ENCODE measurements at places on chromosomes 7 and 10.

DNA sequence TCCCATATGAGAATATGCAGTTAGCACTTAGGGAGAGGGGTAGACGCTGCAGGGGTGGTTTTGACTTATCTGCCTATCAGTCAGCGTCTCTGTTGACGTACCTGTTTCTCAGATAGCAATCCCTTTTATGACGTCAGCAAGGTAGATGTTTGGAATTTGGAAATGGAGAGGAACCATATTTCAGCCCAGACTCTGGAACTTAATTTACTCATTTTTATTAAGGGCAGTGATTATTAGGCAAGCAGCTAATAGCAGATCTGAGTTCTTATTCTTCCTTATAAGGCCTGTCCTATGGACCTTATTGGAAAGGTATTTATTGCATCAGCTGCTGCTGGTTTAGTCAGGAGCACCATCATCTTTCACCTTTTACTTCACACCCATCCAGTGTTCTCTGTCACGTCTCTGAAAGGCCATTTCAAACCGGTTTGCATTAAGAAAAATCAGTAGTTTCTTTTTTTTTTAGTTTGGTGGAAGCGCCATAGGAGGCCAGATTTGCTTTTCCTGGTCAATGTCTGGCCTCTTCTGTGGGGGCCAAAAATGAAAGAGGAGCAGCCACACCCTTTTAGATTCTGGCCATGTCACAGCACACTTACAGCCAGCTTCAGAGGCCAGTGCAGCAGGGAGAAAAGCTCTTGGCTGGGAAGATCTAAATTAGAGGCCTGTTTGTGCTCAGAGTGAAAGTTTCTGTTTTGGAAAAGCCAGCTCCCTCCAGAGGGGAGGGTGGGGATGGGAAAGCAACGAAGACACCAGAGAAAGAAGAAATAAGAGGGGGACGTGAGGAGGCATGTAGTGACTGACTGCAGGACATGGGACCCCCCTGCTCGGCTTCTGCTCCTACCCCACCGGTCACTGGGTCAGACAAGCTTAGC is 146.3 kb downstream of the TCF7L2 start:
- no peaks in the 10 kb centered on the region for H3K27me3 ChIP-seq
- no peaks in the 10 kb centered on the region for H3K36me3 ChIP-seq

GRCh38 chr7:42070068-42070467 is 166.9 kb downstream of the GLI3 start:
- H3K4me3 ChIP-seq: no peak overlapping the region
- H3K4me1 ChIP-seq: no peaks in the 10 kb centered on the region
- H3K27me3 ChIP-seq: no peaks in the 10 kb centered on the region
- H3K36me3 ChIP-seq: no peaks in the 10 kb centered on the region
- DNase-seq: no peak

- H3K27ac ChIP-seq: no peak overlapping the region
- no peaks in the 10 kb centered on the region for H3K27me3 ChIP-seq
- H3K4me3 ChIP-seq: no peak overlapping the region
- peaks cover 28% of the 10 kb centered on the region for H3K4me1 ChIP-seq
These were observed 42.7 kb downstream of the PLAU start for GRCh38 chr10:73953665-73954064.

DNA sequence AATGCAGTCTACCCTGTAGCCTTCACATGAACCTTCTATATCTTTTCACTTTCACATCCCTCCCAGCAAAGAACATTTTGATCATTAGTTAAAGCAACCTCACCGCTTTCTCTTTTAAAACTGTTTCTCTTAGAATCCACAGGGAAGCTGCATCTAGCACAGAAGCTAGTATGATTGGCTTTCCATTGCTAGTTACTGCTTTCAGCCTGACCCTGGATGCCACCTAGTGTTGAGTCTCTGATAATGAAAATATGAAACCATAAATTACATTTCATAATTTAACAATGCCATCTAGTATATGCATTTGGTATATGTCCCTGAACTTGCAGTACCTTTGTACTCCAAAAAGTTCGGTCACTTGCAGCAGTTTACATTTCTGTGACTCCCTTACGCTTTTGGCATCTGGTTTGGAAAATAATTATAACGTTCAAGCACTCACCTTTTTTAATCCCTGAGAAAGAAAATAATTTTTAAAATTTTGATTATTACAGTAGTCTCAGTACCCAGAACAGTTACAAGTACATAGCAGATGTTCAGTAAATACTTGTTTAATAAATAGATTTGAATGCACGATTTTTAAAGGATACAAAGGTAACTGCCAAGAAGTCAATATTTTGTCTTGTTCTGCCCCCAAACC is 22.7 kb downstream of the CISD1 start:
- no peak for DNase-seq
- no peaks in the 10 kb centered on the region for H3K27me3 ChIP-seq
- H3K36me3 ChIP-seq: no peaks in the 10 kb centered on the region
- no peaks in the 10 kb centered on the region for H3K4me1 ChIP-seq

DNA sequence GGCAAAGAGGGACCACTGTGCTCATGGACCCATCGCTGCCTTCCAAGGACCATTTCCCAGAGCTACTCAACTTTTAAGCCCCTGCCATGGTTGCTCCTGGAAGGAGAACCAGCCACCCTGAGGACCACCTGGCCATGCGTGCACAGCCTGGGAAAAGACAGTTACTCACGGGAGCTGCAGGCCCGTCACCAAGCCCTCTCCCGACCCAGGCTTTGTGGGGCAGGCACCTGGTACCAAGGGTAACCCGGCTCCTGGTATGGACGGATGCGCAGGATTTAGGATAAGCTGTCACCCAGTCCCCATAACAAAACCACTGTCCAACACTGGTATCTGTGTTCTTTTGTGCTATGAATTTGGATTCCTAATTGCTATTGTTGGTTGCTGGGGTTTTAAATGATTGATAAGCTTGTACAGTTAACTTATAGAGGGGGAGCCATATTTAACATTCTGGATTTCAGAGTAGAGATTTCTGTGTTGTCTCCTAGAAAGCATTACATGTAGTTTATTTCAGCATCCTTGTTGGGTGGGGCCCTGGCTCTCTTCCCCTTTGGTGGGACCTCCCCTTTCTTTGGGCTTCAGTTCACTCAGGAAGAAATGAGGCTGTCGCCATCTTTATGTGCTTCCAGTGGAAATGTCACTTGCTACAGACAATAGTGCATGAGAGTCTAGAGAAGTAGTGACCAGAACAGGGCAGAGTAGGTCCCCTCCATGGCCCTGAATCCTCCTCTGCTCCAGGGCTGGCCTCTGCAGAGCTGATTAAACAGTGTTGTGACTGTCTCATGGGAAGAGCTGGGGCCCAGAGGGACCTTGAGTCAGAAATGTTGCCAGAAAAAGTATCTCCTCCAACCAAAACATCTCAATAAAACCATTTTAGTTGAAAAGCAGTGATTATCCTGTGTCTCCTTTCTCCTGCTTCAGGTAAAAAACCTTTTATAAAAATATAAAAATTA is 19.4 kb downstream of the LAT2 start:
- 0 out of 2 replicates have a peak overlapping the region, but pooled peaks have one; percentile 30 for H3K4me3 ChIP-seq
- no peaks in the 10 kb centered on the region for H3K27me3 ChIP-seq
- peak overlapping the region; percentile 77 for H3K27ac ChIP-seq
- H3K4me1 ChIP-seq: peaks cover 42% of the 10 kb centered on the region

- DNase-seq: no peak
- no peaks in the 10 kb centered on the region for H3K4me1 ChIP-seq
- H3K4me3 ChIP-seq: no peak overlapping the region
- no peaks in the 10 kb centered on the region for H3K27me3 ChIP-seq
- no peaks in the 10 kb centered on the region for H3K36me3 ChIP-seq
These were observed 10.0 kb upstream of the ABI1 start for GRCh38 chr10:26870766-26871165.

DNA sequence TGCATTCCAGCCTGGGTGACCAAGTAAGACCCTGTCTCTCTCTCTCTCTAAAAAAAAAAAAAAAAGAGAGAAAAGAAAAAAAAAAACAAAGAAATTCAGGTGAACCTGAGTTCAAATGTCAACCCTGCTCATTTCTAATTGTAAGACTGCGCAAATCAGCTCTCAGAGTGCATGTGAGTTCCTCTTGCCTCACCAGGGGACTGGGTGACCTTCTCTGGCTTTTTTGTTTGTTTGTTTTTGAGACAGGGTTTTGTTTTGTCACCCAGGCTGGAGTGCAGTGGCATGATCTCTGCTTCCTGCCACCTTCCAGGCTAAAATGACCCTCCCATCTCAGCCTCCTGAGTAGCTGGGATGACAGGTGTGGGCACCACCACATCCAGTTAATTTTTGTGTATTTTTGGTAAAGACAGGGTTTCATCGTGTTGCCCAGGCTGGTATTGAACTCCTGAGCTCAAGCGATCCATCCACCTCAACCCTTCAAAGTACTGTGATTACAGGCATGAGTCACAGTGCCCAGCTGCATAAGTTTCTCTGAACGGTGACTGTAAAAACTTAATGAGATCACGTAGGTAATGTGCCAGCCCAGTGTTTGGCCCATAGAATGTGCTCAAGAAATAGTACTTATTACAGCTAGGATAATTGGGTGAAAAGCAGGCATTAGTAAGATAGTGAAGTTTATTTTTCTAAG is 45.3 kb upstream of the BAMBI start:
- no peak overlapping the region for H3K27ac ChIP-seq
- no peaks in the 10 kb centered on the region for H3K4me1 ChIP-seq
- no peak for DNase-seq
- no peaks in the 10 kb centered on the region for H3K27me3 ChIP-seq

- H3K4me1 ChIP-seq: no peaks in the 10 kb centered on the region
- no peak overlapping the region for H3K4me3 ChIP-seq
- no peaks in the 10 kb centered on the region for H3K36me3 ChIP-seq
- DNase-seq: no peak
- no peak overlapping the region for H3K27ac ChIP-seq
- no peaks in the 10 kb centered on the region for H3K27me3 ChIP-seq
These were observed 223.6 kb downstream of the GFRA1 start for GRCh38 chr10:116049158-116049973.

GRCh38 chr7:23260371-23260770 is 13.8 kb downstream of the GPNMB start:
- H3K4me3 ChIP-seq: no peak overlapping the region
- no peaks in the 10 kb centered on the region for H3K36me3 ChIP-seq
- no peaks in the 10 kb centered on the region for H3K27me3 ChIP-seq
- H3K4me1 ChIP-seq: peaks cover 8% of the 10 kb centered on the region

GRCh38 chr7:15424468-15424867 is 137.3 kb downstream of the AGMO start:
- H3K4me3 ChIP-seq: no peak overlapping the region
- H3K27ac ChIP-seq: no peak overlapping the region
- DNase-seq: no peak
- no peaks in the 10 kb centered on the region for H3K4me1 ChIP-seq
- H3K36me3 ChIP-seq: no peaks in the 10 kb centered on the region

DNA sequence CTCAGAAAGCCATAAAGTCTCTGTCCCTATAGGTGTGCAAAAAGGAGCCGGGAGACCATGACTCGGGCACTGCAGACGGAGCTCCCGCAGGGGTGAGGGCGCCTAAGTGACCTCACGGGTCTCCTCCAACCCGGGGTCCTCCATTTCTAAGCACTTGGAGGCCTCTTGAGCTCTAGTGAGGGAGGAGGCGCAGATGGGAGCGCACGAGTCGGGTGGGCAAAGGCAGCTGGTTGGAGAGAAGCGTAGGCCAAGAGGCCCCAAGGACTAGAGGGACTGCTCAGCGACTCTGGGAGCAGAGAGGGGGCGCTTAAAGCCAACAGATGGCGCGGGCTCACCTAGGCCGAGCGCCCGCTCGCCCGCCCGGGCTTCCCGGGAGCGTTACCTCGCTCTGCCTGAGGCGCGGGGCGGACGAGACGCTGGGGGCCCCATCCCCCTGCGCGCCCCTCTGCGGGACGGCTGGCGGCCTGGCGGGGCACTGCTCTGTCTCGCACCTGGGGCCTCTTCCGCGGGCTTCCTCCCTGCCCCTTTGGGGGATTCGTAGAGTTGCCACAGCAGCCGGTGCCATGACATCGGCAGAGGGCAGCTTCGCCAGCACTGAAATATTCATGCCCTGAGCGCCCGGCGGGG is 523 bp upstream of the CDH23 start:
- H3K4me3 ChIP-seq: no peak overlapping the region
- H3K36me3 ChIP-seq: no peaks in the 10 kb centered on the region
- peaks cover 31% of the 10 kb centered on the region for H3K27me3 ChIP-seq
- no peaks in the 10 kb centered on the region for H3K4me1 ChIP-seq
- no peak overlapping the region for H3K27ac ChIP-seq

GRCh38 chr10:116765648-116766081 is 23.3 kb upstream of the HSPA12A start:
- DNase-seq: no peak
- no peaks in the 10 kb centered on the region for H3K27me3 ChIP-seq
- no peak overlapping the region for H3K27ac ChIP-seq
- H3K4me1 ChIP-seq: no peaks in the 10 kb centered on the region

DNA sequence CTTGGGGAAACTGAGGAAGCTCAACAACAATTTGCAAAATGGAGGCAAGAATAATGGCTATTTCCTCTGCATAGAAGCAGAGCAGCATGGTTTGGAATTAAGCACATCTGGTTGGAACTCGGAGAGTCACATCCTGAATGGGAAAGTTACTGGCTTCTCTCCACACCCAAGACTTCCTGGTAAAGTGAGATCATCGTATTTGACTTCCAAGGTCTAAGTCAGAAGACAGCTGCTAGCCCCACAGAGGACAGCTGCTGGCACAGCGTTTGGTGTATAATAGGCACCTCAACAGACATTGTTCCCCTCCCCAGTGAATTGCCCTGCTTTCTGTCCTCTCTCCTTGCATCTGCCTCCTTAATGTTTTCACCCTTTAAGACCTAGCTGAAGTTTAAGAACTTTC is 37.0 kb upstream of the NRF1 start:
- H3K4me3 ChIP-seq: no peak overlapping the region
- no peaks in the 10 kb centered on the region for H3K4me1 ChIP-seq
- H3K27ac ChIP-seq: no peak overlapping the region

DNA sequence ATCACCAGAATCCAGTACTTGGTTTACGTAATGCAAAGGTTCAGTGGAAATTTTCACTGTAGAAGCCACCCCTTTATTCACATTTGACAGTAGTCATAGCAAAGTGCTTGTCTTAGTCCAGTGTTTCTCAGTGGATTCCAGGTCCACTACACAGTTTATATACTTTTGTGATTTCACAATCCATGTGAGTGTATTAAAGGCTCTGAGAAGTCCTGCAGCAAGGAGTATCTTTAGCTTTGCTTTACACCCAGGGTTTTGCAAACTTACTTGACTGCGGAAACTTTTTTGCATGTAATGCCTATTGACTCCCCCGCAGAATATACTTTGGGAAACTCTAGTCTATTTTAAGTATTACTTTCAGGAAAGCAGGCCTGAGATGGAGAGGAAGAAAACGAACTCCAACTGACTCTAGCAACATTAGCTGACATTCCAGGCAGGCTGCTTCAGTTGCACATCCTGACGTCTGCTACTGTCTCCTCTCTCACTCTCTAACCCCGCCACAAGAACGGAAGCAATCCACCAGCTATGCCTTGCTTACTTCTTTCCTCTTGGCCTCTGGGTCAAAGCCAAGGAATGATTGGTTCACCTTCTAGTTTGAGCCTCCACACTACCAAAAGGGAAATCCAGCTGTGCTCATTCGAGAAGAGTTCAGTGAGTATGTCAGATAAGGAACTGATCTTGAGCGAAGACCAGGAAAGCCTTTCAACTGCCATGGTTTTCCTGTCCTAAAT is 6.2 kb downstream of the PLXNA4 start:
- no peak for DNase-seq
- no peak overlapping the region for H3K4me3 ChIP-seq
- H3K36me3 ChIP-seq: no peaks in the 10 kb centered on the region
- H3K4me1 ChIP-seq: no peaks in the 10 kb centered on the region
- peaks cover 12% of the 10 kb centered on the region for H3K27me3 ChIP-seq
